Activated T-helper 2 cell treated with anti-CD3 and anti-CD28 coated beads, Interferon-gamma antibody, Interleukin-2, Interleukin-4, amounts not matched to agents 10 μg/mL and 5 μg/mL and 100 μg/mL, durations not matched to agents 14 hours and 24 hours and 36 hours (primary cell): ENCODE measurements at places on chromosomes 2 and 18. TPM values are rescaled to one million over a fixed set of nuclear protein-coding genes. Genes with fewer than 3 reads are reported as not detected.

DNA sequence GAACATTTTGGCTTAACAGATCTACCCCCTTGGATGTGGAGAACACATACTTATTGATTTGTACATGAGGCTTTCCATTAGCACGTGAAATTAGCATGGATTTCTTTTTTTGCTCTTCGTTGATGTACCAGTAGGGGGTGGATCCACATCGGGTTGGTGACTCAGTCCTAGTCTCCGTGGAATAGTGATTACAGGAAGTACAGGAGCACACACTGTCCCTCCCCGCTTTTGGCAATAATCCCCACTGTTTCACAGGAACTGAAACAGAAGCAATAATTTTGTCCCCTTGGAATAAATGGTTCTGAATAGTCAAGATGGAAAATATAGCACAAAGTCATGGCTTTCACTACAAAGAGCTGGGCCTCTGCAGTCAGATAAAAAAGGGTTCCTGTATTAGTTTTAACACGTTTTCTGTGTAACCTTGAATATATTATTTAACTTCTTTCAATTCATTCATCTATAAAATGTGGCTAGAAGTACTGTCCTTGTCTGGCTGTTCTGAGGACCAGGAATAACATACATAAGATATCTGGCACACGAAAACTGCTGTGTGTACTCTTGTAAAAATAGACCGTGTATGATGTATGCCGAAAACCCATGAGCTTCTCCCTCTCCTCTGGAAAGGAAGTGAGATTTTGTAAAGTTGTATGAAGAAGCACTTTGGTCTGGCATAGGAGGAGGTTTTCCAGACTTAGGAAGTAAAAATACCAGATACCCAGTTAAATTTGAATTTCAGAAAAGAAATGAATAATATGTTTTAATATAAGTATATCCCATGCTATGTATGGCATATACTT, 229.2 kb downstream of the GALR1 start:
- no peak for DNase-seq

ALPP gene
- total RNA-seq: not detected in 2 replicates

DNA sequence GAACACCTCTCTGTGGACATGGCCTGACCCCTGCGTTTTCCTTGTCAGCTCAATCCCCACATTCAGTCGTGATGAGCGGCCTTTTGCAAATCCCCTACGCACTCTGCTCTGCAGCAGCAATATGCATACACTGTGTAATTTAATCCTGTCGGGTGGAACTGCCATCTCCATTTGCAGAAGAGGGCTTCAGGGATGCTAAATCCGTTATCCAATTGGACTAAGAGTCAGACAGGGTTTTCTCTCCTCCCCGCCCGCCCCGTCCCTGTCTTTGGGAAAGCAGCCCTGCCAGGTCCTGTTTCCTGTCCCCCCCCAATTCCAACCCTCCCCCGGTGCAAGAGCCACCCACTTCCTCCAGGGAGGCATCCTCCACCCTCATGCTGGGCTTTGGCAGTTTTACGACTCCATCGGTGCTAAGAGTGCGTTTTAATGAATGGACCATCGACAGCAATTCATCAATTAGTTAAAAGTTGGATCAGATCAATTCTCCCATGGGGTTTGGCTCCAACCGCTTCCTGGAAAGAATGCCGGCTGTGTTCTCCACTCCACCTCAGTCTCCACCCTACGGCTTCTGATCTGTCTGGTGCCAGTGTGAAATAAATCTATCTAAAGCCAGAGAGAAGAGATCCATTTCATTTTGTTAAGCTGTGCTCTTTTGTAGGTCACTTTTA, 53.5 kb upstream of the ASAP2 start:
- no peak for DNase-seq

- DNase-seq: no peak
These were observed 126.4 kb upstream of the MGAT5 start for GRCh38 chr2:134127496-134127895.

FARSB gene
- total RNA-seq: 47.7 and 49.8 TPM in 2 replicates

- no peak for DNase-seq
These were observed 13.9 kb upstream of the GYPC start for GRCh38 chr2:126642031-126642430.

DNA sequence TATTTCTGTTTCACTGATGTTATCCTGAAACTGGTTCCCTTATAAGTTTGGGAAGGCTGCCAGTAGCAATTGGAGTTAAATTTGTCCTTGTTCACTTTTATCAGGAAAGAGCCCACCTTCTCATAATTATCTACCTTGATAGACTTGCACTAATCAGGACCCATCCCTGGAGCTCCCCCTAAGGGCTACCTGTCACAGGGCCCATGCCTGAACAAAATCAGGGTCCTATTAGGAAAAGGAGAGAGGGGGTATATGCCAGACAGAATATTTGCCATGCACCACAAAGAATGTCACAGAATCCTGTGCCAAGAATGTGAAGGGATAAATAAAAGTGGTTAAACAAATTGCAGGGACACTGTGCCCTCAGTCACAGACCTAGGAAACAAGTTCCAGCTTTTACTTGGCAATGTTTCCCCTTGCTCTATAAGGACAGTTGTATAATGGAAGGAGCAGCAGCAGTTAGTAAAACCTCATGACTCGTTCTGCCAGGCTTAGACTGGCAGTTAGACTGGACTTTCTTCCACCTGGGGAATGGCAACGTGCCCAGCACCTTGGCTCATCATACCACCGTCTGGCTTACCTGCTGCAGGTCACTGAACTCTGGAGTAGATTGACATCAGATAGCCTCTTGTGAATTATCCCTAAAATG, 32.3 kb upstream of the VWC2L start:
- DNase-seq: no peak

DNA sequence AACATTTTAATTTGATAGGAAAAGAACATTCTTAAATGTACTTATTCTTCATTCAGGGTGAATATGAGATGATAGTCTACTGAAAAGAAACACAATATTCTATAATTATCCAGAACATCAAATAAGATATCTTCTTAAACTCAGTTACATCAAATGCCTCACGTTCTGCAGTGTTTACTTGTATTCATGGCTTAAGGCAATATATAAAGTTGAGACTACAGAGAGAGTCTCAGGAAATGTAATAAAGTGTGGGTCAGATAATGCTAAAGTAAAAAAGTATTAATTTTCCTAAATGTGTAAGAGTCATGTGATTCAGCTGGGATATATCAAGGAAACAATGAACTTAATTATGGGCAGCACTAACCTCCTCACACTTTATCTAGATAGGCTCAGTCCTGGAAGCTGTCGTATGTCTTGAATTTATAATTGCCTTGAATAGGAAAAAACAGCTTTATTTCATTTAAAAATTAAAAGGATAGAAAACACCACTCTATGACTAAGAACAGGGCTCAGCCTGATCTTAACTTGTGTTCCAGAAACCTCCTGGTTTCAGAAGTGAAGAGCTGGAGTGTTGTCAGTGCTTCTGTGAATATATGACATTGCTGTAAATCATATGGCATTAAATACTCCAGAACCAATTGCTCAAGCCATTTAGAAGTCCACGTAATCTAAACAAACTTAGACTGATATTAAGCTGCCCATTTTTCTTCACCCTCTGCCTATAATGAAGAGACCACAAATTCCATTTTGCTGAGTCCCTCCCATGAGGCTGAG, 240.2 kb downstream of the FSIP2 start:
- DNase-seq: no peak

DNA sequence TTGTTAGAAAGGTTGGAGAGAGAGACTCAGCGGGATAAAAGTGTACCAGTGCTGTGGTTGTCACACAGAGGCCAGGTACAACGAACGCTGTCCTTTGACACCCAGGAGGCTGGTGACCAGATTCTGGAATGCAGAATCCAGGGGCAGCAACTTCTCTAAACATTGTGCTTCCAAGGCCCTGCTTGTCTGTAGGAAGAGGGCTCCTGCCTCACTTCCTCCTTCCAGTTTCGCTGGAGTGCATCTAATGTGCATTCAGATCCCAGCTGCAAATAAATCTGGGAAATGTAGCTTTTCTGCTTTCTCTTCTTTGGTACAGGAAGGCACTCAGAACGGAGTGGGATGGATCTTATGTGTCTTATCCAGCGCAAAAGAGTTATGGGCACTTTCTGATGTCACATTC, 171.8 kb upstream of the ATP5MC3 start:
- no peak for DNase-seq

- no peak for DNase-seq
These were observed 234.7 kb downstream of the ATAD2B start for GRCh38 chr2:23692263-23692662.

DNA sequence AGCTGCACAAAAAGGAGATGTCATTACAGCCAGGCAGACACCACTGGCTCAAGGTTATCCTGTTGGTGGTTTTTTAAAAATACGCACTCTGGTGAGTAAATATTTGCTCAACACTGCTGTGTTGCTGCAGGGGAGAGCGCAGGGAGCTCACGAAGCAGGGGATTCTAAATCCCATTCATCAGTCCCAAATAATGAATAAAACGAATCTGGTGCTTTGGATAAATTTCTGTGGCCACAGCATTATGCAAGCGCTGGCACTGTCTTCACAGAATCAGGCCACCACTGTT, 256.2 kb downstream of the HDAC4 start:
- DNase-seq: no peak

DNA sequence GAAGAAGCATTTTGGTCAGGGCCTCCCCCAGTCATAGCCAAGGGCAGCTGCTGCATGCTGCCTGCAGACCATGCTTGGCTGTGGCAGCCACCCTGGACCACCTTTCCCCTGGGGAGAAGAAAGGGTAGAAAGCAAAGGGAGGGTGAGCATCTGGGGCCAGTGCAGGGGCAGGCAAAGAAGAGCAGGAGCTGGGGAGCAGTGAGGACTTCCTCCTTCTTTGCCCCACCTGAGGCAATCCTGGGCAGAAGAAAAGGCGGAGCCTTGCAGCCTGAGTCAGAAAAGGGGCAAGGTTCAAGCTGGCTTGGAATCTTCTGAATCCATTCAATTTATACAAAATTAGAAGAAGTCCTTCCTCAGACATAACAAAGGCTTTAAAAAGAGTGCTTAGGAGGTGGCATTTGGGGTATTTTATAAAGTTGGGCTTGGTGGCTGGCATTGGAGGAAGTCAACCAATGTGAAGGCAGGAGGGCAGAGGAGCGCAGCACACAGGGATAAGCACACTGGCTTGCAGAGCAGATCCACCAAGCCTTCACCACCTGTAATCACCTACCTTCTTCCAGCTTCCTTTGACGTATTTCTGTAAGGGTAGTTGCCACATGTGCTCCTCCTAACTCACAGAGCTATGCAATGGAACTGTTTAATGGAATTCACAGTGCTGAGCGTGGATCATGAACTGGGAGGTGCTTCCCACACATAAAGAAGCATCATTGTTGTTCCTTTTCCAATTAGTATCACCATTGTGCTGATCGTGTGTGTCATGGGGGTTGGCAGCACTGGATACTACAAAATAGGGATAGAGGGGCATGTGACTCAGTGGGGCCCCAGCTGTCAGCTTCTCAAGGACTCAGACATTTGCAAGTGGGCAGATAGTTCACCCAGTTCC, 154.4 kb upstream of the EPAS1 start:
- DNase-seq: no peak

DNA sequence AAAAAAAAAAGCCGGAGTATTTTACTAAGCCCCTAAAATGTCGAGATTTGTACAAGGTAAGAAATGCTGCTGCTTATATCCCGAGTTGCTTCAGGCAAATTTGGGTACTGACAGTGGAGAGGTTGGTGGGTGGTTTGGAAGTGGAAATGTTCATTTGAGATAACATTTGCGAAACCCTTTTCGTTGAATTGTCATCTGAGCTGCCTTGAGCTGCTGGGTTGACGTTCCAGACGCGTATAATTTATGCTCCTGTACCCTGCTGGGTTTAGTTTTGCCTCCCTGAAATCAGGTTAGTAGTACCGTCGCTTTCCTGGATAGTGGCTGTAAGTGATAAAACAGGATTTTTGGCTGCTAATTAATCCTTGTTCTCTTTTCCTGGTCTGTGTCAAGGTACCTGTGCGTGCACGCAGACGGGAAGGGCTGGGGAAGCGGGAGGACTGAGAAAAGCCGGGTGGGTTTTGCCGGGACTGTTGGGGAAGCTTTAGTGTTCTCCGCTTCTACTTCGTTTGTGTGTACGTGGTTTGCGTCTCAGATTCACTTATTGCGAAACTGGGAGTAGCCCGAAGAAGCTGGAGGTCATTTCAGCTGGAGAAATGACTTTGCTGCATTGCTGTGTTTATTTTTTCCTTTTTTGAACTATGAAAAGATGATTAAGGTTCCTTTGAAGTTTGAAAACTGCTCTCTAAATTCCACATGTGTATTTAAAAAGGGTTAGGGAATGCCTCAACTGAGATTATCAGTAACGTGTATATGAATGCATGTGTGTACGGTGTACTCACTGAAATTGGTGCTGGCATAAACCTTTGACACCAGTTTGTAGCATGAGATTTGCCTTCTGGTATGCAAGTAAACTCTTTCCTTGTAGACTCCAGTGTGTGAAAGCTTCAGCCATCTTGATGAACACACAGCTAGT, 709 bp downstream of the UGP2 start:
- DNase-seq: no peak

- no peak for DNase-seq
These were observed 42.4 kb downstream of the ARL4C start for GRCh38 chr2:234454433-234454832.

DCDC2C gene
- total RNA-seq: not detected in 2 replicates

DNA sequence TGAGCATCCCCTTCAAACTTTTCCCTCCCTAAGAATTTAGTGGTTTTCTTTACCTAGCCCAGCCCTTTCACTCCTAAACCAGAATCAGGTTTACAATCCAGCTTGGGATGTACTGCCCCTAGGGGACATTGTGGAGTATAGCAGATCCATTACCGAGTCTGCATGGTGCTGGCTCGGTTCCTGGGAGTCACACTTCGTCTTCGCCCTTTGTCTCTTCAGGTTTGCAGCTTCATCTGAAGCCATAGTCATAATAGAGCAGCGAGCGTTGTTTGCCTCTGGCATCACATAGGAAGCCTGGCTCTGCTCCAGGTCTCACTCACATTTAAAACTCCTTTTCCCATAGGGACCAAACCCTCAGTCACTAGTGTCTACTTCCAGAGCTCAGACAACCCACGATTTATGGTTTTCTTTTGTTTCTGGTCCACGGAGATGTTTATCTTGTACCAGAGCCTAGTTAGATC, 16.8 kb upstream of the LYPD6 start:
- no peak for DNase-seq
